Activated T-cell treated with anti-CD3 and anti-CD28 coated beads for 4 hours (primary cell): ENCODE measurements at places on chromosomes 16 and 17.

- no peak for DNase-seq
These were observed 22.7 kb downstream of the MPP3 start for GRCh38 chr17:43810226-43810715.

GRCh38 chr16:23837553-23838308 is 1.9 kb downstream of the PRKCB start:
- no peak for DNase-seq

DNA sequence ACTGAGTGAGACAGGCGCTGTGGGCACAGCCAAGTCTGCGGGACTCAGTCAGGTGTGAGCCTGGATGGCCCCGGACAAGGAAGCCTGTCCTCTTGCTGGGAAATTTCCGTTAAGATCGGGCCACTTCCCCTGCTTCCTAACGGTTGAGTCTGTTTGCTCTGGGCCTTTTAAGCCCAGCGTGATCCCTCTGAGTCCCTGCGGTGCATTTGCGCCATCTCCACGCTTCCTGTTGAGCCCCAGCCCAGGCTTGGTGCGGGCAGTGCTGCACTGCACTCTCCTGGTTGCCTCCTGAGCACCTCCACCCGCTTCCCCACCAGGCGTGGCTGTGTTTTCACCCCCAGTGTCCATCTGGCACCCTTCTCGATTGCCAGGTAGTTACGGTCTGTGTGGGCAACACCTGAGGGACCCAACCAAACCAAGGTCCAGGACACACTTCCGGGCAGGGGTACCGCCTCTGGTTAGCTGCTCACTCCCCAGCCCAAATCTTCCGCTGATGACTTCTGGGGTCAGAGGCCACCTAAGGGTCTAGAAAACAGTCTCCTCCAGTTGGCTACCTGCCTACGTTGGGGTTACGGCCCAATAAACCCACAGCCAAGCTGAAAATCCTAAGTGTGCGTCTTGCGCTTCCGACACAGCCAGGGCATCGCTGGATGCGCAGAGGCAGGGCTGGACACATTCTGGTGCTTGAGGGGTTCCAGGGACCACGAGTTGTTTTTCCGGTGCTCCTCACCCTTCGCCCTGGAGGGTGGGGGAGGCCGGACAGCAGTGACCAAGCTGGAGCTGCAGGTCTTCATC is 1.4 kb upstream of the SLC25A10 start:
- DNase-seq, result no peak

DNA sequence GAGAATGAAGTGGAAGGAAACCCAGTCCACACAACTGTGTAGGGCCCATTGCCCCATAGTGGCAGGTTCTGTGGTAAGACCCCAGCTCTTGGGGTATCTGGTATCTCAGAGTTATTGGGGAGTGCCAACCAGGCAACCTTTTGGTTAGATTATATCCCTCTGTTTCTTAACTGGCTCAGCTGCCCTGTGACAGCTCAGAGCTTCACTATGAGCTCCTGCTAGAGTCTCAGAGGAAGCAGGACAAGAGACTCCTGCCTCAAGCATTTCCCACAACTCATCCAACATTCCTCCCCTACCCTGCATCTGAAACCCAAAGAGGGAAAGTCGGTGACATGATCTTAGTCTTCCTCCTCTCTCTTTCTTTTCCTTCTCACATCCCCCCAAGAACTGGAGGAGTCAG is 292.3 kb downstream of the SHISA9 start:
- DNase-seq, result no peak

GRCh38 chr17:50261051-50261915 is 13.0 kb upstream of the TMEM92 start:
- no peak for DNase-seq

DNA sequence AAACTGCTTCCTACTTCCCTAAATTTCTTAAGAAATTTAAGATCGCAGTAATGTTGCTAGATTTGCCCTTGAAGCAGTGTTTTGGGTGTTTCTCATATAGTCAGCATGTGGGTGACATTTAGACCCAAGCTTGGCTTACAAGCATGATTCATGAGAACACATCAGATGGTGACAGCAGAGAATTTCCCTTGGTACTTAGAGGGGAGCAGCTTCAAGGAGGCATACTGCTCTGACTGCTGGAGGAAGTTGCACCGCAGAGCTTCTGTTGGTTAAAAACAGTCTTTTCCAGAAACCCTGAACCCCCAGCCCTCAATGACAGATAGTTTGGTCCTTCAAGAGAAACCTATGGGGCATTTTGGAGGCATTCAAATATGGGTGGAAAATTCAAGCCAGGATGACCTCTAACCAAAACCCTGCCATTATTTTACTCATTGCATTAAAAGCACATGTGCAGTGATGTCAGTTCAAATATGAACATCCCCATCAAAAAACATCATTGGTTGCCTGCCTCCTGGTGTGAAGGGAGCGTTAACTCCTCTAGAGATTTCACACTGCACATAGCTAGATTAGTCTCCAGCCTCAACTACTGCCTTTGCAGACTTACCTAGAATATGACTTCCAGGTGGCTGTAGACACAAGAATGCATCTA is 201.5 kb upstream of the CACNG5 start:
- DNase-seq, result peak; percentile 21

- no peak for DNase-seq
These were observed 716 bp downstream of the TMEM94 start for GRCh38 chr17:75457047-75457654.

DNA sequence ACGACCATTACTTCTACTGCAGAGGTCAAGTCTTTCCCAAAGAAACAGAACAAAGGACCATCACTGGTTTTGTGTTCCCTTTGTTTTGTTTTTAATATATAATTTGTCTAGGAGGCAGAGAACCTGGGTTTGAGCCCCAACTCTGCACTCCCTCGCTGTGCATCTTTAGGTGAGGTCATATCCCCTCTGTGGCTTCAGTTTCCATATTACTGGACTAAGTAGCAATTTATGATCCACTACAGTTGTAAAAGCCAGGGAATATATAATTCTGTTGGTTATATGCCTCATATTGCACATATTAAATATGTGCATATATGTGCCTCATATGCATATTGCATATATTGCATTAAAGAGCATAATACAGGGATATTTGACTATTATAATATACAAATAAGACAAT is 392.0 kb downstream of the GRIN2A start:
- DNase-seq, result no peak

- no peak for DNase-seq
These were observed 11.0 kb upstream of the BEAN1 start for GRCh38 chr16:66416136-66416535.

- DNase-seq, result no peak
These were observed 211.4 kb downstream of the NTN1 start for GRCh38 chr17:9232591-9233270.

DNA sequence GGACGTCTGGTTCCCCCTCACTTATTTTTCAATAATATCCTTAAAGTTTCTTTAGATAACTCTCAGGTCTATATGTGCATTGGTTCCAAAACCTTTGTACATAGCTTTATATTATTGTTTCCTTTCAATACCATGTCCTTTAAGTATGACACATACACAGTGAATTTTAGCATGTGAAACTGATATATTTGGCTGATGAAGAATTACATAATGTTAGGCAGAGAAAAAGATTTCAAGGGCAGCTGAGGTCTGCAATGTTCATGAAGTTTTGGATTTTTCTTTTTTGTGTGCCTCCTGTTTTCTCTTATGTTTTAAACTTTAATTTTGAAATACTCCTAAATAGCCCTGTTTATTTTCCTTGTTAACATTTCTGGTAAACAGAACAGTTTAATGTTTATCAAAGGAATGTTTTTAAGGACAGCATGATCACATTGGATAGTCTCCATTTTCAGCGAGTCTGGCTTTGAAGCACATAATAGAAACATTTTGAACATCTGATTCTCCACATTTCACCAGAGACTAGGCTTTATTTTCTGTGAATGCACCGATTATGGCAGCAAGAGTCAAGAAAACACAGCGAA is 32.9 kb upstream of the FBXO47 start:
- DNase-seq, result no peak

- no peak for DNase-seq
These were observed 20.2 kb upstream of the GSE1 start for GRCh38 chr16:85592700-85593493.

DNA sequence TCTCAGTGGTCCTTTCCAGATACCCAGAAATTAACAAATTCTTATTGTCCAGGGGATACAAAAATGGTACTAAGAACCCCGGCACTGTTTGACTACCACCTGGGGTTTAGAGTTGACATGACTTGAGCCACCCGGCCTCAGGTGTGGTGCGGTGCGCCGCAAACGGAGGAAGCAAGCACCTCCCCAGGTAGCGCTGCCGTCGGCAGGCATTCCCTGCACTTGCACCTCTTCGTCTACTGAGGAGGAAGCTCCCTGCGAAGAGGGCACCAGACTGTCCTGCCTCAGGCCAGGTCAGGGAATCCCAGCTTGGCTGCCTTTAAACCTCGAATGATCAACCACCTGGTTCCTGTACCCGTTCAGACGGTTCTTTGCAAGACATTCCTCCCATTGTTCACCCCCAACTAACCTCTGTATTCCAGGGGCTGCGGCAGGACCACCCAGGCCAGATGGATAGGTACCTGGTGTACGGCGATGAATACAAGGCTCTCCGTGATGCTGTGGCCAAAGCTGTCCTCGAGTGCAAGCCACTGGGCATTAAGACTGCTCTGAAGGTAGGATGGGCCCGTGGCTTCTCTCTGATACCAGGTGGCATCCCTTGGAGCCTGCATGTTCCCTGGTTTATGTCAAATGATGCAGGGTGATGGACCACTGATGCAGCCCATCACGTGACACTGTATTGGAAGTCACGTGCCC is 40.8 kb upstream of the ENDOV start:
- no peak for DNase-seq

GRCh38 chr16:84916178-84916577 is 95.2 kb downstream of the ZDHHC7 start:
- DNase-seq, result no peak
